ENCODE measurements at places on chromosomes 2 and 18.

- no peak for DNase-seq
Measured at GRCh38 chr2:96655526-96655925, 13.0 kb downstream of the FER1L5 start.

- no peak for DNase-seq
Measured at GRCh38 chr2:216057688-216058193, 23.9 kb downstream of the PECR start.

DNA sequence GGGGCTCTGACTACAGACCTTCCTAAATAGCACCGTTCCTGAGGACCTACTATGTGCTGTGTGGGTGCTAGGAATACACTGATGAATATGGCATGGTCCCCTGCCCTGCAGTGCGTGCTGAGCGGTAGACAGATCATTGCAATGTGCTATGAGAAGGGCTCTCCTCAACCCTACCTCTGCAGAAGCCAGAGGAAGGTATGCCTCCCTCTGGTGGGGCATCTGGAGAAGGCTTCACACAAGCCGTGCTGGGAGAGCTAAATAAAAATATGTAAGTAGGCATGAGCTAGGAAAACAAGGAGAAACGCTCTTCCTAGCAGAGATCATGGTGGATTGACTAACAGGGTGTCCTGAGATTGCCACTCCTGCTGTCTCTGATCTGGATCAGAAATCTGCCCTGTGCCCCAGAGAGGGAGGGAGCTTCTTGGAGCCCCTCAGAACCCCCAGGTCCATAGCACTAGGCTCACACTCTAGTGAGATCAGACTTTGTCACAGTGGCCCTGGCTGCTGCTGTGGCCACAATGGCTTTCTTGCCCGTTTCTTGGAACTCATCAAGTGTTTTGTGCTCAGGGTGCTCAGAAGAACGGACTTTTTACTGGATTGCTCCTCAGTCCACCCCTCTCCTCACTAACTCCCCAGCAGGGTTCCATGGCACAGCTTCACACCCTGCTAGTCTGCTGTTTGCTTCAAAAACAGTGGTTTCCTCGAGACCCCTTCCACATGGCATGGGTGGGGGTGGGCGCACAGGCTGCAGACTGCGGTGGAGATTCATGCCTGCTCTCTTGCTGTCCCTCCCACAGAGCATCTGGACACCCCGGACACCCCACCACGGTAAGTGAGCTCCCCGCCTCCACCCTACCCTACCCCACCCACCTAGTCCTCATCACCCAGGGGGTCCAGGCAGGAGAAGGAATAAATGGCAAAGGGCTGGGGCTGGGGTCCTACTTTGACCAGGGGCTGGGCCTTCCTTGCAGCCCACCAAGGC is 14.2 kb downstream of the SIGLEC15 start:
- DNase-seq: no peak

GRCh38 chr18:23540867-23541266 is 37.6 kb downstream of the RMC1 start:
- no peak for DNase-seq

DNA sequence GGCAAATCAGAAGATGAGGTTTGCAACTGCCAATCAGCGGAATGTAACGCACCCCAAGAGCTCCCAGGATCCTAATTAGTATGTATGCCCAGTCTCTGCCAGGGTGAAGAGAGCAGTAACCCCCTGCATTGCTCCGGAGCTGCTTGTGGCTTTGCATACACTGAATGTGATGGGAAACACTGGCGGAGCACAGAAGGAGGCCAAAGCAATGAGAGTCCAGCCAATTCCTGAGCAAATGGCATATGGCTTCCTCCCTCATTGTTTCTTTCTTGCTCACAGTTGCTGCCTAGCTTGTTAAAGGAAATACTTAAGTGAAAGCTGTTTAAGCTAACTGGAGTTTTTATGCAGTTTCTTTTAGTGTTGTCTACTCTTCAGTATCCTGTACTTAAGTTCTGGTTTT is 343.5 kb upstream of the NT5C1B start:
- DNase-seq: no peak

- no peak for DNase-seq
Measured at GRCh38 chr2:152513029-152513428, 178.1 kb downstream of the FMNL2 start.

- DNase-seq: no peak
Measured at GRCh38 chr2:197248623-197249022, 62.0 kb downstream of the ANKRD44 start.

- peak; percentile 58 for DNase-seq
Measured at GRCh38 chr18:13726972-13727331, 479 bp downstream of the RNMT start.

GRCh38 chr2:136375017-136375901 is 257.3 kb upstream of the CXCR4 start:
- no peak for DNase-seq

GRCh38 chr2:53544871-53545558 is 222.6 kb upstream of the CHAC2 start:
- DNase-seq: no peak

DNA sequence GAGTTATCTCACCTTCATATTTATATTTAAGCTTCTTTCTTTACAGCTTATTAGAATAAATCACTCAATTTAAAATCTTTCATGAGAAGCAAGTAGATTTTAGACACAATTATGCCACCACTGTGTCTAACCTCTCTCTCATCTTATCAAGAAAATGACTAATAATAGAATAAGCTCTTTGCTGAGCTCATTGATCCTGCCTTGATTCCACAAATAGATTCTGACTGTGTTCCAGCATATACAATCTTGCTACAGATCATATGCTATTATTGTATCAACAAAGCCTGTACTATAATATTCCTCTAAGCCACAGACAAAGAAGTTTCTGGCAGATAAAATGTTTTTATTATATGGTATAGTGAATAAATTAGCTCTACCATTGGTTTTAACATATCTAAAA is 168.7 kb upstream of the GULP1 start:
- DNase-seq: no peak

DNA sequence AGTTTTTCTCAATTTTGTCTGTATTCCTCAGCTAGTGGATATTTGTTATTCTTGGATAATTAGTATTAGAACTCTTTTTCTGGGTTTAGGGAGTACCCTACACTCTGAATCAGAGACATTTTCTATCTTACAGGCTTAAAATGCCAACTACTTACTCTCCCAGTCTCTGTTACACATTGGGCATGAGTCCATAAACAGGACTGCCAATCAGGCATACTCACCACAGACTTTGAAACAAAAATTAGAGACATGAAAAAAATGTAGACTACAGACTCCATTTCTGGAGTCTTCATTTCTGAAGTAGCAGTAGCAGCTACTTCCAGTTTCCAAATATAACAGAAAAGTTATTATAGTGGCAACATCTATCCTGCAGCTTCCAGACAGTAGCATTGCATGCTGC is 279.7 kb downstream of the MBD5 start:
- DNase-seq: no peak

- no peak for DNase-seq
Measured at GRCh38 chr2:118604371-118604770, 243.1 kb downstream of the EN1 start.

GRCh38 chr2:86695053-86695691 is 24.9 kb upstream of the RMND5A start:
- DNase-seq: no peak

- no peak for DNase-seq
Measured at GRCh38 chr2:118565786-118566540, 281.5 kb downstream of the EN1 start.

DNA sequence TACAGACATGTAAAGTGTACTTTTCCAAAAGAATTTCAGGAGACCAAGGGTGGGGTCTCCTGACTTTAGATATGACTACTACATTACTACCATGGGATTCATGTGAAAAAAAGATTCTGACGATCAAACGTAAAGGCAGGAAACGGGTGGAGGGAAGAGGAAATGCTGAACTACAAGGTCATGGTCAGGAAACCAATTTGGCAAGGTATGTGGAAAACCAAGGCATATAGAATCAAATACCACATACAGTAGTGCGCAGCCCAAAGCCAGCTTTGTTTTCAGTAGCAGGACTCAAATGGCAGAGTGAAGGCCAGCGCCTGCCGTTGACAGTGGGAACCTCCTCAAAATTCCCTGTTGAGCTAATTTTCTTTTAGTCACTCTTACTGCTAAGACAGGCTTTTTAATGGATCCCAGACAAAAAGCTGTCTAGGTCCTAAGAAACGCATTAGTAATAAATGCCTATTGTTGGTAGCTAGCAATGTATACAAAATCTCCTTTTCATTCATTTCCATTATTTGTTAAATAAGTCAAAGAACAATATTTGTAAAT is 57.6 kb upstream of the SERTAD2 start:
- no peak for DNase-seq
